ENCODE measurements at places on chromosomes 16 and 17.

GRCh38 chr17:5562661-5563360 lies 21.5 kb downstream of the NLRP1 start:
- no peak for DNase-seq

- DNase-seq = peak; percentile 61
Measured at GRCh38 chr16:30894540-30895368, 877 bp upstream of the BCL7C start.

GRCh38 chr17:74569020-74570003 lies 2.0 kb upstream of the CD300H start:
- DNase-seq = no peak

DNA sequence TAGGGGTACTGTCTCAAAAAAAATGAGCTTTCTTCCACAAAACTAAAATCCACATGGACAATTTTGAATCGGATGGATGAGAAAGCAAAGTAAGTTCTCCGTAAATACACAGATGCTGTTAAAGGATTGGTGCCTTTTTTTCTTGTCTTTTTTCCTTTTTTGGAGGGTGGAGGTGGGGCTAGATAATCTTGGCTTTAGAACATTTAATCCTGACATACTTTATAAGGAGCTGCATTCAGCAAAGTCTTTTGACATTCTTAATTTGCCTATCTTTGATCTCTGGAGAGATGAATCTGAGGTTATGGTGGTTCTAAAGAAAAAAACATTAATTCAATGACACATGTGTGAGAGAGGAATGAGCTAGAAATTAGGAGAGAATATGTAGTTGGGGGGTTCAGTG lies 312.3 kb upstream of the KCNJ16 start:
- DNase-seq = no peak

DNA sequence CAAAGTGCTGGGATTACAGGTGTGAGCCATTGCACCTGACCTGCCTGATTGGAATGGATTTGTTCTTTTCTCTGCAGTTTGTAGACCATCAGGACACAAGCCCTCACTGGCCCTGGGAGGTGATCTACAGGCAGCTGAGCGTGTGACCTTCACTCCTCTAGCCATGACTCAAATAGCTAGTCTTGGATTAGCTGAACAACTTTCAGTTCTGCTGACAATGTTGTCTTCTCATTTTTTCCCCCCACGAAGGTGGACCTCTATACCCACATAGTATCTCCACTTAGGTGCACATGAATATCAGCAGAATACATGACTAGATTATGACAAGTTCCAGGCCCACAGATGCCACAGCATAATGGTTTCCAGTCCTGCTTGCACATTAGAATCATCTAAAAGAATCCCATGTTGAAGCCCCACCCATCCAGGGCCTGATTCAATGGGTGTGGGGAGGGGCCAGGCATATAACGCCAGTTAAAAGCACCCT lies 36.8 kb downstream of the HS3ST3B1 start:
- no peak for DNase-seq

- no peak for DNase-seq
Measured at GRCh38 chr17:4485676-4486646, 12.7 kb upstream of the SPNS2 start.

GRCh38 chr16:69064764-69065313 lies 40.6 kb upstream of the HAS3 start:
- DNase-seq = peak; percentile 19

- no peak for DNase-seq
Measured at GRCh38 chr17:49104511-49105074, 28.0 kb upstream of the B4GALNT2 start.

GRCh38 chr17:81317961-81318605 lies 23.0 kb upstream of the SLC38A10 start:
- DNase-seq = no peak

GRCh38 chr17:79777894-79778503 lies at the start of gene CBX2:
TSS of gene CBX2 (plus strand) at chr17:79778148. CDS start at chr17:79778236, 88 bp downstream.
- peak; percentile 86 for DNase-seq

- DNase-seq = no peak
Measured at GRCh38 chr16:84867696-84868095, 47.9 kb downstream of the CRISPLD2 start.

- DNase-seq = no peak
Measured at GRCh38 chr17:29071303-29071702, 28.4 kb downstream of the PIPOX start.
